ENCODE measurements at places on chromosomes 4 and X.

GRCh38 chr4:119589165-119589564, 39.4 kb downstream of the PDE5A start:
- DNase-seq, result no peak

DNA sequence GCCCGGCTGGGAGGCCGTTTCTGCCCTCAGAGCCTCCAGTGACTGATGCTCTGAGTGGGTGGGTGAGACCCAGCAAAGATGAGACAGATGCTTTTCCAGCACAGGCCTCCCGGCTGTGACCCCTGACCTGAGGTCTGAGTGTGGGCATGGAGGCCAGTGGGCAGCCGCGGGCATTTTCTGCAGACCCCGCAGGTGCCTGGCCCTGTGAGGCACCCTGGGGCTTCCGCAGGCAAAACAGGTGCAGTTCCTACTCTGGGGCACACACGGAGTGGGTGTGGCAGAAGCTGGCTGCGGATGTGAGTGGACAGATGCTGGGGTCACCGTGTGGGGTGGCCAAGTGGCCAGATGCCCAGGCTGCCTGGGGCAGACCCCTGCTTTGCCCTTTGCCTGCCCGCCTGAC, 14.8 kb downstream of the HTRA3 start:
- DNase-seq, result no peak

- DNase-seq, result no peak
These were observed 122.7 kb upstream of the JADE1 start for GRCh38 chr4:128686810-128687209.

DNA sequence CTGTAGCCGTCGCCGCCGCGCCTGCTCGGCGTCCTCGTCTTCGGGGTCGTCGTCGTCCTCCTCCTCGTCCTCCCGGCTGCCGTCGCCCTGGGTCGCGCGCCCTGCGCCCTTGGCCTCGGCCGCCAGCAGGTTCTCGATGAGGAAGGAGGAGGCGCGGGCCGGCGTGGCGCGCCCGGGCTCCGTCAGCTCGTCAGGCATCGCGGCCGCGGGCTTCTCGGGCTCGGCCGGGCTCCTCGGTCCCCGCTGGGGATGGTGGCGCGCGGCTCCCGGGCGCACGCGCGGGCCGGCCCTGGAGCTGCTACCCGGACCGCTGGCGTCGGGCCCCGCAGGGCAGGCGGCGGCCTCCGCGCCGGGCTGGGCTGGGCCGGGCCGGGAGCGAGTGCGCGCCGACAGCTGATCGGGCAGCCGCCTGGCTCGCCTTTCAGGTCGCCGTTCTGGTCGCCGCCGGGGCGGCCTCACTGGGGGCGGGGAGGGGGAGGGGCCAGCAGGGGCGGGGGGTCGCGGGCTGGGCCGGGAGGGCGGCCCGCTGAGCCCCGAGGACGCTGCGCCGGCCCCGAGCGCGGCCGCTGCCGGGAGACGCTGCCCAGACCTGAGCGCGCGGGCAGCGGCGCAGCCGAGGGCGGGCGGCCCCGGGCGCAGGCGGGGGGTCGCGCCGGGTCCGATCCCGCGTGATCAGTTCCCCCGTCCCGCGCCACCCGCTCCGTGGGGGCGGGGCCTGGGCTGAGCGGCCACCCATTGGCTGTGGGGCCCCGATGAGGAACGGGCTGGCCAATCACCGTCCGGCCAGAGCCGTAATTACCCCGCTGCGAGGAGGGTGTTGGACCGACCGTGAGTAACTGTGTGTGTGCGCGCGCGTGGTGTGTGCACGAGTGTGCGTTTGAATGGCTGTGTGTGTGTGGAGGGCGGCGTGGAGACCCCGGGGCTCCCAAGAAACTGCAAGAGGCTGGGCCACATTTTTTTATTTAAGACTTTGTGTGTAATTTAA, at the start of gene HMX1:
TSS of gene HMX1 (minus strand) at position 423 of the 985 bp plus-strand sequence. CDS start at position 198, 225 bp downstream.
- DNase-seq, result peak; percentile 32

GRCh38 chr4:987624-988513, 1.0 kb downstream of the IDUA start:
- DNase-seq, result no peak

GRCh38 chr4:126807132-126807531, 825.6 kb upstream of the INTU start:
- DNase-seq, result no peak

GRCh38 chr4:1564535-1565375, 119.4 kb downstream of the FAM53A start:
- DNase-seq, result no peak

Data from amygdala (tissue), 56 donors.